ENCODE measurements at places on chromosomes 7 and 10.

DNA sequence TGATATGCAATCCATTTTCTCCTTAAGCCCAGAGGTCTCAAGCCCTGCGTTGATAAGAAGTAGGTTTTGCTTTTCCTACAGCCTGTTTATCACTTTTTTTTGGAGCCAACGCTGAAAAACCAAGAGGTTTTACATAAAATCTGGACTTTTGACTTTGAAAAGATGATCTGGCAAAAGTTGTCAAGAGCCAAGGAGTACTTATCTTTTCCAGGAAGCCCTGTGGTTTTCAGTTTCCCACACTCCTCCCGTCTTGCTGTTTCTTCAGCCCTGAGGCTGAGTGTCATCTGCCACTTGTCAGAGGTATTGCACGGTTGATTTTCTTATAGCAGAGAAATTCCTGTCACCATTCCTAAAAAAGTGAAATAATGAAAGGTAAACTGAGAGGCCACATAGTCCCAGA, 108.7 kb downstream of the TYW1 start:
- DNase-seq, result no peak

GRCh38 chr7:96327429-96327828, 5.5 kb upstream of the SLC25A13 start:
- no peak for DNase-seq

GRCh38 chr10:92894081-92894655, 45.8 kb downstream of the EXOC6 start:
- DNase-seq, result no peak

DNA sequence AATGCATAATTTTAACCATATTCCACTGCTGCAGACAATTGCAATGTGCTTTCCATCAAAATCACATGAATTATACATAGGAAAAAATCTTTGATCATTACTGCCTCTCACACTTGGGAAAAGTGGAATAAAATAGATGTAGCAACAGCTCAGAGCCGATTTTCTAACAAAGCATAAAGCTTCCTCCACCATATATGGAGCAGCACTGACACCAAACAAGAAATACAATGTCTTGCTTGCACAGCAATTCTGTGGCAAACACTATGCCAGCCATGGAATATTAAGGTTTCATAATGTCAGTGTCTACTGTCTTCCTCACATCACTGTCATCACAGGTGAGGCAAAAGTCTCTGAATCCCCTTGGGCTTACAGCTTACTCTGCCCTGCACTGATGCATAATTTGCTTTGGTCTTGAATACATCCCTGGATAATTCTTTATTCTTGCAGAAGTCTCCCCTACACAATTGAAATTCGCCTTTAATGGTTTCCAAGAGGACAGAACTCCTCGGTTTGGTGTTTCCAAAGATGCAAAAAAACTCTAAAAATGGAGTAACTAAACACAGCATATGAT, 198.5 kb downstream of the CACNA2D1 start:
- no peak for DNase-seq

GRCh38 chr10:97356318-97356914, 21.9 kb upstream of the FRAT2 start:
- no peak for DNase-seq

- no peak for DNase-seq
Measured at GRCh38 chr10:85152496-85152895, 824.1 kb downstream of the CCSER2 start.

DNA sequence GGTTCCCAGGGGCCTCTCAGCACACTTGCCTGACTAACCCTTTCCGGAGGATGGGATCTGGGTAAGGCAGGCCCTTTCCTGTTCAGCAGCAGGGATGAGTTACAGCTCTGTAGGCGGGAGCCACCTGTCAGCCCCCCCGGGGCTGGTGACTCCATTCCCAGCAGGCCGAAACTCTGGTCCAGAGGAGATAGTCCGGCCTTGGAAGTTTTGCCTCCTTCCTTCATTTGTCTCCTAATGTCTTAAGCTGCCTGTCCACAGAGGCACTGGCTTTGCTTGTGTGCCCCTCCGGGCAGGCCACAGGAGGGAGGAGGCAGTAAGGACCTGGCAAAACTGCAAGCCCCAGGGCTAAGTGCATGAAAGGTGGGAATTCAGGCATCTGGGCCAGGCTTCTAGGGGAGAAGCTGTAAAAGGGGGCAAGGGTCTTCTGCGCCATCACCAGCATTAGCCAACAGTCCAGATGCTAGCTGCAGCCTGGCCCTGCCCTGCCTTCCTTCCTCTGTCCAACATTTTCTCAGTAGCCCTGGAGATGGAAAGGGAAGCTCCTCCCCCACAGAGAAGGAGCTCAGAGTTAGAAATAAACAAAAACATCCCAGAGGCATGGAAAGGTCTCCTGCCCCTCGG, 1.2 kb downstream of the ADIRF start:
- no peak for DNase-seq

- DNase-seq, result no peak
Measured at GRCh38 chr7:40463446-40463845, 328.6 kb downstream of the SUGCT start.

DNA sequence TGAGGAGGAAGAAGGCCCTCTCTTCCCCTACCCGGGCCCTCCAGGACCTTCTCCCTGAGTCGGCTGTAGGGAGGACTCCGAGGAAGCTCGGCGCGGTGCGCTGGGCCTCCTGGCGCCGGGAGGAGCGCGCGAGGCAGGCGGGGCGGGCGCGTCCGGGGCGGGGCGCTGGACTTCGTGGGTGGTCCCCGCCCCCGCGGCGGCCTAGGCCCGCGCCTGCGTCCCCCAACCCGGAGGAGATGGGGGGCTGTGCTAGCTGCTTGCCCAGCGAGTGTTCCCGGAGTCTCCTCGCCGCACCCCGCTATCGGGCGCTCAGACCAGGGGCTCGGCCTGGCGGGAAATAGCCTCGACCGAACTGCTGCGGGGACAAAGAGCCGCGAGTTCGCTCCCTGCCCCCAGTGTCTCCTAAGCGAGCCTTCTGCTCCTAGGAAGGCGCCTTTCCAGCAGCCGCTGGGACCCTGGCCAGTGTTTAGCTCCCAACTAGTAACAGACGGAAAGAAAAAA, 19.2 kb upstream of the SMO start:
- peak; percentile 67 for DNase-seq

GRCh38 chr10:95305606-95306317, 15.0 kb upstream of the PDLIM1 start:
- no peak for DNase-seq

GRCh38 chr10:6737080-6737641, 157.1 kb upstream of the PRKCQ start:
- no peak for DNase-seq

DNA sequence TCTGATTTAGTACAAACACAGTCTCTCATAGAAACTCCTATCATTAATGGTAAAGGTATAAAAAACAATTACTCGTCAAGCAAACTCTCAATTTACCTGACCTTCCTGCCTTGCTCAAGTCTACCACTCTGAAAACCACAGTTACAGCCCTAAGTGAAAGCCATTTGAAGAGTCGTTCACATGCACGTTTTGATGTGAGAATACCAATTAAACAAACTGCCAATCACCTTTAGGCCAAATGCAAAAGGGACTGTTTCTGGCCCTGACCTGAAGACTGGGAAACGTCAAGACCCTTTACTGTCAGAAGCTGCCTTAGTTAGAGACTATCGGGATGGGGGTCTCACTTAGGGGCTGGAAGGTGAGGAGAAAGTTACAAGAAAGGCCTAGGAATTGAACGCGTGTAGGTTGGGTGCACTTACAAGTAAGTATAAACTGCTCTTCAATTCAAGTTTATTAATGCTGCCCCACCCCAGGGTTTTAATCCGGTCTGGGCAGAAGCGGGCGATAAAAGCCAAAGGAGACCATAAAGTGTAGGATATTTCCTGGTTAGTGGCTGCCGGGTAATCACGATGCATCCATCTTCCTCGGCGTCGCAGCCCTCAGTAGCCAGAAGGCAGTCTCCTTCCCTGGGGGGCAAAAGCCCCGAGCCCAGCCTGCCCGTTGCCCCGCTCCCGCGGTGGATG, 935 bp downstream of the TM9SF3 start:
- no peak for DNase-seq

GRCh38 chr7:135714534-135715009, 13.4 kb downstream of the SLC13A4 start:
- DNase-seq, result peak; percentile 41

- DNase-seq, result no peak
Measured at GRCh38 chr10:70477661-70478162, 855 bp upstream of the PALD1 start.

GRCh38 chr10:112201334-112201733, 17.8 kb upstream of the GPAM start:
- no peak for DNase-seq

DNA sequence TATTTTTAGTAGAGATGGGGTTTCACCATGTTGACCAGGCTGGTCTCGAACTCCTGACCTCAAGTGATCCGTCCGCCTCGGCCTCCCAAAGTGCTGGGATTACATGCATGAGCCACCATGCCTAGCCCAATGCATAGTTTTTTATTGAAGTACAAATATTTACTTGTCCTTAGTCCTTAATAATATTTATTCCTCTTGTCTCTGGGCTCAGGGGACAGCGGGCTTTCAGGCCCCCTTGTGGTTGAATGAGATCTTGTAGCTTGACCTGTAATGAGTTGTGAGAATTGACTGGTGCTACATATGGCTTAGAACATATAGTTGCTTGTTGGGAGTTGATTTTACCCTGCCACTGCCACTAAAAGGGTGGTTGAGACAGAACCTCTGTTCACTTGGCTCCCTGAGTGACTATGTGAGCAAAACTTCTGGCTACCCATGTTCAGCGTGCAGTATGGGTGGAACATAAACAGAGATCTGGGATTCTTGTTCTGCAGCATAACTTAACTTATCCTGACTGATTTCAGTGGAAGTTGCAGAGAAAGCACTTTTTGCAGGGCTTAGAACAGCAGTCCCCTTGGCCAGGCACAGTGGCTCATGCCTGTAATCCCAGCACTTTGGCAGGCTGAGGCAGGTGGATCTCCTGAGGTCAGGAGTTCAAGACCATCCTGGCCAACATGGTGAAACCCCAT, 14.9 kb downstream of the CCL26 start:
- DNase-seq, result peak; percentile 22

- DNase-seq, result no peak
Measured at GRCh38 chr10:31754803-31755624, 173.6 kb downstream of the ARHGAP12 start.

- no peak for DNase-seq
Measured at GRCh38 chr7:78845155-78845554, 608.3 kb downstream of the MAGI2 start.

DNA sequence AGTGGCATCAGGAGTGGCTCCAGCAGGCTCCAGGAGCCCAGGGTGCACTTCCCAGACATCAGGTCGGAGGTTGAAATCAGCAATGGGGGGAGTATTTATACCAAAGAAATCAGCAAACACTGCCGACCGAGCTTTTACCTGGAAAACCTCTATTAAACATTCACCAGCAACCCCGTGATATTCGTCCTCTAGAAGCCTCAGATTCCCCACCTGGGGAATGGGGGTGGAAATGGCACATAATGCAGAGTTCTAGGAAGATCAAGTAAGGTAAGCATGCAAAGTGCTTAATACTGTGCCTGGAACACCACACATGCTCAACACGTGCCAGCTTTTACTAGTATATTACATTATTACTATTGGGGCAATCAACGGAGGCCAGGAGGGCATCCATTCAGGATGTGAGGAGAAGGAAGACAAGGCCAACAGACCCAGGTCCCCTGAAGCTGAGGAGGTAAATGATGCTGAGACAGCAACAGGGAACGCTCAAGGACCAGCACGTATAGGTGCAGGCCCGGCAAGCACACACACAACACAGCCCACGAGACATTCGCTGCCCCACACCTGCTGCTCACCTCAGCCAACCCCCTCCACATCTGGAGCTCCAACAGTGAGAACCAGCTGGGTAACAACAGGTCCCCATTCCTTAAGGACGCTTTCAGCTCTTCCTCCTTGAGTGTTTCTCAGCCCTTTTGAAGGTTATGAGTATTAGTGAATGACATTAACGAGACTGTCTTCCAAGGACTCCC, 125.5 kb downstream of the TNS3 start:
- no peak for DNase-seq

DNA sequence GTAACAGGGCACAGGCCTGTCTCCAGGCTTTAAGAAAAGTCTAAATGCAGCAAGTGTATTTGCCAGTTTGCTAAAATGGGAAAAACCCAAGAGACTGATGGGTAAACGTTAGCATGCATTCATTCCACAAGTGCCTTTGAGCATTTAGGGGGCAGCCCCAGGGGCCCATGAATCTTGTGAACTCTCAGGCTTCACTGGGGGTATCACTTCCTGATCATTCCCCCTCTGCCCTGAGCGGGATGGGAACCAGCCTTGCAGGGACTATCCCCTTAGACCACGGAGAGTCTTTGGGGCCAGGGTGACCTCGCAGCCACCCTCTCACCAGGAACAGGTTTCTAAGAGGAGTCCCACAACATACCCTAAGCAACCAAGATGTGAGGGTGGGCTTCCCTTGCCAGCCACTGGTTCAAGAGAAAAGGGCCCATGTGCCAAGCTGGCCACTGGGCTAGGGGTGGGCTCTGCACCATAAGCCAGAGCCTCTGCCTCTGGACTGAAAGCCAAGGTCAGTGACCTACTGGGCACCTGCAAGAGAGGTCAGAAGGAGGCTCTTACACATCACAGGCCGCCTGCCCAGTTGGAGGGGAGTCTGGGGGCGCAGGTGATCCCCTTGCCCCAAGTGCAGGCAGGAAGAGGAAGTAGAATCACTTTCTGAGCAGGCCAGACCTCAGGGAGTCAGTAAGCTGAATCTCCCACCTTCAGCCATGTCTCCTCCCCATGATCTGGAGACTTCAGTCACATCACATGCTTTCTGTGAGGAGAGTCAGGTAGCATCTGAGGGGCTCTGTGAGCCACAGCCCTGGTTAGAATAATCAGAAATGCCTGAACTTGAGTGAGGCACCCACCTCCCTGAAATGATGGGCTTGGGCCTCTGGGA, 75.0 kb downstream of the C10orf105 start:
- no peak for DNase-seq

DNA sequence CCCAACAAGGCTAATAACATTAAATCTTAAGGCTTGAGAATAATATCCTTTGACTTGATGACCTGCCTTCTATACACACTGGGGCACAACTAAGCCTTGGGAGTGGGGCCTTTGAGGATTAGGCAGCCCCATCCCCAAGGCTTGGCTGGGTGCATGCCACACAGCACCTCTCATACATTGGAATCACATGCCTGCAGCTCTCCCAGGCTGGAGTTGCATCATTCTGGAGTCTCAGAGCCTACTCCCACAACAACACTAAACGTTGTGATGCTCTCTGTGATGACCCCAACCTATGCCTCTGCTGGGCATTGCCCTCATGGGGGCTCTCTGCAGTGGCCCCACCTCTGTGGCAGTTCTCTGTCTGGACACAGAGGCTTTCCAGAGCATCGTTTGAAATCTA, 31.9 kb upstream of the SGCE start:
- DNase-seq, result no peak

DNA sequence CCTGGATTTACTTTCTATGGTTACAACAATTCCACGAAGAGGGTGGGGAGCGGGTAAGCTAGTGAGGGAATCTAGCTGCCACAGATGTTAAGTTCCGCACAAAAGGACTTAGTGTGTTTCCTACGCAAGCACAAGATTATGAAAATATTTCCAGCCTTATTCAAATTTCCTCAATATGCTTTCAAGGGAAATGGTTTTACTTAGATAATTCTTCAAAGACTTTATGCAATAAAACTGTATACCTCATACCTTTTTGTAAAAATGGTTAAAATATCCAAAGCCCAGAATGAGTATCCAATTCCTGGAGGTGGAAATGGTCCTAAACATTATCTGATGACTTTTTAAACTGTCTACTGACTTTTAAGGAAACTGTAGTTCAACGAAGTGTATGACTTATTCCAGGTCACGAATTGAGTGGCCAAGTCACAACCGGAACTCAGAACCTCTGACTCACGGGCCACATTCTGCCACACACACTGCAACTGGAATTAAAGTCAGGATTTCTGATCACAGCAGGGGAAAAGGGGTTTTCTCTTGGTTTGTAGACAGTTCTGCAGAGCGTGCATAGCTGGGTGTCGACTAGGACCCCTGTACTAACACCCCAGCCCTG, 20.2 kb upstream of the INSIG1 start:
- no peak for DNase-seq

GRCh38 chr7:98869597-98870120, at the start of gene TMEM130:
TSS of gene TMEM130 (minus strand) at chr7:98870014. CDS start at chr7:98869861, 153 bp downstream.
- DNase-seq, result peak; percentile 43
